Ovary (tissue), 10 donors: ENCODE measurements at places on chromosomes 5 and 9.

DNA sequence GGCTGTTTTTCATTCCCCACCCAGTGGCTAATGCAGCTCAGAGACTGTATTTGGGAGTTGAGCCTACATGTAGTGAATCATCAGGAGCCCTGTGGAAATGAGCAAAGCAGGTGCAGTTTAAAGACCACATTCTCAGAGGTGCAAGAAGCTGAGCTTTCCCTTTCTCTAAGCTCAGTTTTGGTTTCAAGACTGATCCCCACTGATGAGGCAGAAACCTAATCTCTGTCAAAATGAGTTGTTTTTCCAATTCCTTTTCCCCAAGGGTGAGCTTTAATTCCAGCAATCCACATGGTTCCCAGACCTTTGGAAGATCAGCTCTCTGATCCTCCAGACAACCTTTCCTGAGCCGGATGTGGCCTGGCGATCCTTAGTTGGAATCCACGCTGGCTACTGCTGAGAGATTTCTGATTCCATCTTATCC lies 420.5 kb downstream of the EBF1 start:
- no peak for DNase-seq
- H3K27ac ChIP-seq: no peak overlapping the region
- H3K4me1 ChIP-seq: no peaks in the 10 kb centered on the region

DNA sequence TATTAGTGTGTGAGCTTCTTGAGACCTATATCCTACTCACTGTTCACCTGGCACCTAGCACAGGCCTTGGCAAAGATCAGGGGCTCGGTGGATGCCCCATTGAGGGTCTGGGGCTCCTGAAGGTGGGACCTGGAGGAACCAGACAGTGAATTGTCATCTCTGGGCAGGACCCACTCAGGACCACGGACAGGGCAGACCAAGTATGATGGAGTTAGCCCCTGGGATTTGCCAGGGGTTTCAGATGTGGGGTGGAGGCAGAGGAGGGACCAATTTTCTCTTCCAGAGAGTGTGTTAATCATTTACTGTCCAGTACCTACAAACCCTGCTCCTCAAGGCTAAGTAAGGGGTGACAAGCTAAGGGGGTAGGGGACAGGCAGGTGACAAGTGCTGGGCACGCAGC lies 29.3 kb upstream of the TBC1D2 start:
- H3K4me3 ChIP-seq: no peak overlapping the region
- no peaks in the 10 kb centered on the region for H3K27me3 ChIP-seq
- H3K4me1 ChIP-seq: no peaks in the 10 kb centered on the region
- H3K36me3 ChIP-seq: no peaks in the 10 kb centered on the region

DNA sequence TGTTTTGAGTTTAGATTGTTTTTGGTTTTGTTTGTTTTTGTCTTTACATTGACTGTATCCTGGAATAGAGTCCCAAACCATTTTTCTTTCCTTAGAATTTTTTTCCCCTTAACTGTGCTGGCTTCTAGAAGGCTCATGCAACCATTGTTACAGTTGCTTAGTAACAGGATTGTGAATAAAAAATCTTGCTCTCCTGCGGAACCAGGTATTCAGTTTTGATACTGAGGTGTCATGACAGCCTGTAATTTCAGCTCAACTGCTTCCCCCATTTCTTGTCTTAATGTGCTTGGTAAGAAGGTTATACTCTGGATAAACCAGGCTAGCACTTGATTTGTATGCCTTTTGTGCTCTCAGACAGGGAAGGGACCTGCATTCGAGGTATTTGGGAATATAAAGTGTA lies 42.1 kb downstream of the FOCAD start:
- H3K27me3 ChIP-seq: no peaks in the 10 kb centered on the region
- H3K4me3 ChIP-seq: no peak overlapping the region

DNA sequence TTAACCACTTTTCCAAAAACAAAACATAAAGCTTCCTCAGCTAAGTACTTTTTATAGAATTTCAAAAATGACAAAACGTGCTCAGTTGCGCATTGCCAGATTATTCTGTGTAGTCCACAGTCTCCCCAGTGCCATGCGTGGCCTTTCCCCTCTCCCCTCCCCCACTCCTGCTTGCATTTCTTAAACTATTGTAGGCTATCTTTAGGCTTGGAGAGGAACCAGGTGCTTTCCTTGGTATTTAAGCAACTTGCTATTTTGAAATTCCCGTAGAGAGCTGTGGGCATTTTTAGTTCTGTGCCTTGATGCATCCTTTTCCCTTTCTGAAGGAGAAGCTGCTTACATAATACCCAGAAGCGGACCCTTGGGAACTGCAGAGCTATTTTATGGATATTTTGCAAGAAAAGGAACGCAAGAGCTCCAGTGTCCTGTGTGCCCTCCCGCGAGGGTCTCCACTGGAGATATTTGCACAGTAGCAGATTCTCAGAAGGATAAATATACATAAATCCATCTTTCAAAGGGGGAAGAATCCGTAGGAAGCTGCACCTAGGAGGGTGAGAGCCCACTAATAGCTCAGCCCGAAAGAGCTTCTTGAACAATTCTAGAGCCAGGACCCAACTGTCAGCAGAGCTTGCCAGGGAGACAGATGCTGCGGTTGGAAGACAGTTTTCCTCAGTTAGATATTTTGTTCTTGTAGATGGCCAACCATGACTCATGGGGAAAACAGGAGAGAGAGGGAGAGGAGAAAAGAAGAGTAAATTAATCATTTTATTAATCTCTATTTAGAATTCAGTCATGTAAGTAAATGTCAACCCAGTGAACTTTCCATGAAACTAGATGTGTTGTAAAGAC lies 1298.3 kb upstream of the WWC1 start:
- H3K4me3 ChIP-seq: no peak overlapping the region
- no peaks in the 10 kb centered on the region for H3K36me3 ChIP-seq
- H3K27ac ChIP-seq: no peak overlapping the region
- no peaks in the 10 kb centered on the region for H3K27me3 ChIP-seq

DNA sequence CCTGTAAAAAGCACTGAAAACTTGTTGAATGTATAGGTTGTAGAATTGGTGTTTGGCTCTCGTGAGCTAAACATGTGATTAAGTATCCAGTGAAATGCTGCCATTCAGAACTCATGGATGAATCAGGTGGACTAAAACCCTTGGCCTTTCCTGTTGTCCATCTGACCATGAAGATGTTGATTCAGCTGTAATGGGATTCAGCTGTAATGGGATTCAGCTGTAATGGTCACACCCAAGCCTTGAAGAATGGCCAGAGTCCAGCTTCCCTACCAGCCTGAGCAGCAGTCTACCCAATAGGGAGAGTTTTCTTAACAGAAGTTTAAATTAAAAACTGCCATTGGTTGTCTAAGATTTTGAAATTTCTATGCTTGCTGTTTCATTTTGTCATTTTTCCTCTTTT lies 18.1 kb downstream of the MAMDC2 start:
- H3K4me1 ChIP-seq: peaks cover 2% of the 10 kb centered on the region
- no peak overlapping the region for H3K4me3 ChIP-seq
- H3K36me3 ChIP-seq: no peaks in the 10 kb centered on the region
- no peaks in the 10 kb centered on the region for H3K27me3 ChIP-seq
- no peak overlapping the region for H3K27ac ChIP-seq
- no peak for DNase-seq

DNA sequence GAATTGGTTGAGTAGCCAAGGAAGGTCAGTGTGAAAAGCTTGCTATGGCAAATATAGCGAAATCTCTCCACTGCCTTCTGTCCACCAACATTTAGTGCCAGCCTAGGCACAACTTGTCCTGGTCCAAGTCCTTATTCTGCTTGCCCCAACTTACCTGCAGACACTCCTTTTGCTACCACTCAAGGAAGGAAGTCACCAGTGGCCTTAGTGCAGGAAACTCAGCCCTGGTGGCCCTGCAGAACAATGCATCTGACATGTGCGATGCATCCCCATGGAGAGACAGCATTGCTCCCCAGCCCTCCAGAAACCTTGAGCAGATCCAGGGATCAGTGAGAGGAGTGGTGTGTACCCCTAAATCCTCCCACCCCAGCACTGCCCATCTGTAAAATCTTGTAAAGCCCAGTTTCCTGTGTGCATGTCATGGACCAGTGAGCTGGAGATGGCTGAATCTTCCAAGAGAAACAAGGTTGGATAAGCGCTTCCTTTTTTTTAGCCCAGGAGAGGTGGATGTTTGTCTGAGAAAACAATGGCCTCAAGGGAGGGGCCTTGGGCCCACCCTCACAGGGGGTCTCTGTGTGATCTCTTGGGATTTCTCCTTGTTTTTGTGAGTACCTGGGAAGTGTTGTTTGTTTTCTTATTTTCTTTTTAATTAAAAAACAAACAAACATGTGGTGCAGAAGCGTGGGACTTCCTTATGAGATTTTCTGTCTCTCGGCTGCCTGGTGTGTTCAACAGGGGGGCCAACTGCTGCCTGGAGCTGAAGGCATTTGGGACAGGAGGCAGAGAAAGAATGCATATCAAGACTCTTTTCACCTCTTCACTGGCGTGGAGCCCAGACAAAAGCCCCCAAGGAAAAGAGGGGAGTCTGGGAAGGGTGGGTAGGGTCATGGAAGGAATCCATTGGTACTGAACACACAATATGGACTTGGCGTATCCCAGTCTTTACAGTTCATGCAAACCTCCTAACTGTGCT lies 3.6 kb downstream of the FOXI1 start:
- no peak overlapping the region for H3K4me3 ChIP-seq
- no peaks in the 10 kb centered on the region for H3K36me3 ChIP-seq
- no peak for DNase-seq
- H3K27me3 ChIP-seq: no peaks in the 10 kb centered on the region
- H3K4me1 ChIP-seq: no peaks in the 10 kb centered on the region

- no peak for DNase-seq
- H3K4me1 ChIP-seq: no peaks in the 10 kb centered on the region
- no peak overlapping the region for H3K27ac ChIP-seq
- H3K36me3 ChIP-seq: no peaks in the 10 kb centered on the region
- H3K4me3 ChIP-seq: no peak overlapping the region
- H3K27me3 ChIP-seq: no peaks in the 10 kb centered on the region
Measured at GRCh38 chr9:82531795-82532194, 531.1 kb downstream of the RASEF start.

- H3K4me1 ChIP-seq: no peaks in the 10 kb centered on the region
- DNase-seq: peak; percentile 78
Measured at GRCh38 chr5:43042176-43042625, 2.1 kb upstream of the ANXA2R start.

DNA sequence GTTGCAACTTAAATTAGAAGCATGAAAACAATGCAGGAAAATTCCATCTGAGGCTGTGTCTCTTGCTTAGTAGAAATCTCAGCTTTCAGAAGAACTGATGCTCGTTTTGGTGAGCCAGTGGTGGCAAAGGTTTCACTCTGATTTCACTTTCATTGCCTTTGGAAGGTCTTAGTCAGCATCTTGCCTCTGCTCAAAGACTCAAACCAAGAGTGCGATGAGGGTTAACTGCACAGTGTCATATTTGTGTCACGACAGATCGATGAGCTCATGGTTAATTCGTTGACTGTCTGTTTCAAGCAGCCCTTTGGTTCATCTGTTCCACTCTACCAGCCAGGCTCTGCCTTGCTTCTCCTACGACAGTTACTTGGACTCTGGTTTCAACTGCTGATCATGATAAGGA lies 331.3 kb upstream of the KIF2A start:
- H3K27me3 ChIP-seq: no peaks in the 10 kb centered on the region
- H3K27ac ChIP-seq: no peak overlapping the region
- no peaks in the 10 kb centered on the region for H3K4me1 ChIP-seq
- no peaks in the 10 kb centered on the region for H3K36me3 ChIP-seq

- DNase-seq: no peak
- H3K36me3 ChIP-seq: no peaks in the 10 kb centered on the region
- H3K27ac ChIP-seq: no peak overlapping the region
- no peaks in the 10 kb centered on the region for H3K4me1 ChIP-seq
- H3K4me3 ChIP-seq: no peak overlapping the region
- no peaks in the 10 kb centered on the region for H3K27me3 ChIP-seq
Measured at GRCh38 chr9:18478501-18479361, 4.8 kb downstream of the ADAMTSL1 start.

DNA sequence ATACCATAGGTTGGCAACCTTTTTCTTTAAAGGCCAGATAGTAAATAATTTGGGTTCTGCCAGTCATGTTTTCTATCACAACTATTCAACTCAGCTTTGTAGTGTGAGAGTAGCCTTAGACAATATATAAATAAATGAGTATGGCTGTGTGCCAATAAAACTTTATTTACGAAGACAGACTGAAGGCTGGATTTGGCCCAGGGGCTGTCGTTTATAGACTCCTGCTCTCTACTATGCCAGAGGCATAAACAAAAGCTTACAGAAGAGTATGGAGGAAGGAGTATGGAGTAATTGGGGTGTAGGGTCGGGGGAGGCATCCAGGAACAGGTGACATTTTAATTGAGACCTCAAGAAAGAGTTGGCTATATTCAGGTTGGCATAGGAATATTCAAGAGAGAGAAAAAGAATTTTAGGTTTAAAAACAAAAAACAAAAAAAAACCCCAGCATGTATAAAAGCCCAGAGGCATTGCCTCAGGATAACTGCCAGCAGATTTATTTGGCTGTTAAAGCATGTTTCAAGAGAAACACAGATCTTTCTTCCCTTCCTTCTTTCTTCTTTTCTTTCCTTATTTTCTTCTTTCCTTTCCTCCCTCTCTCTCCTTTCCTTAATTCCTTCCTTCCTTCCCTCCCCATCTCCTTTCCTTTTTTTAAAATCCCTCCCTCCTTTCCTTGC lies 39.9 kb downstream of the SLIT3 start:
- no peak overlapping the region for H3K4me3 ChIP-seq
- H3K27me3 ChIP-seq: no peaks in the 10 kb centered on the region
- no peak overlapping the region for H3K27ac ChIP-seq
- no peaks in the 10 kb centered on the region for H3K36me3 ChIP-seq
- H3K4me1 ChIP-seq: no peaks in the 10 kb centered on the region

DNA sequence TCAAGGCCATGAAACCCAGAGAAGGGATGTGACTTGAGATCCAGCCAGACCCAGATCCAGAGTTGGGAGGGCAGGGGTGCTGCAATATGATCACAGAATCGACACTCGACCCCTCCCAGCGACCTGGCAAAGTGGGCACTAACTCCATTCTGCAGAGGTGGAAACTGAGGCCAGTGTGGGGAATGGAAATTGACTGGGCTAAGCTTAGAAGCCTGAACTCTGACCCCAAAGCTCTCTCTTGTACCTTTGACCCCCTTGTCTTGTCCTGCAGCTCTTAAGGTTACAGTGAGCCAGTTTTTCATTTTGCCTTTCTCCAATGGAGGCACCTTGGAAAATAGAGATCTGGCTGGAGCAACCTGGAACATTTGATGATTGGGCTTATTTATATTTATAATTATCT lies 14.5 kb upstream of the ERGIC1 start:
- H3K27ac ChIP-seq: no peak overlapping the region
- H3K36me3 ChIP-seq: no peaks in the 10 kb centered on the region
- no peaks in the 10 kb centered on the region for H3K27me3 ChIP-seq
